Cardiac muscle cell (in vitro differentiated cells and primary cell): ENCODE measurements at places on chromosomes 7 and 10. TPM values are rescaled to one million over a fixed set of nuclear protein-coding genes. Genes with fewer than 3 reads are reported as not detected.

BAMBI gene
- 715 and 1,076 TPM in 2 replicates for polyA plus RNA-seq

TSPAN12 gene
- polyA plus RNA-seq: 7.0 and 9.3 TPM in 2 replicates

TLL2 gene
- polyA plus RNA-seq: 0.16 and 0.55 TPM in 2 replicates

MEIG1 gene
- polyA plus RNA-seq: 3.0 and 4.2 TPM in 2 replicates

TUBAL3 gene
- not detected in 2 replicates for polyA plus RNA-seq

FGF8 gene
- polyA plus RNA-seq: 1.8 and 3.1 TPM in 2 replicates

NPC1L1 gene
- not detected in 2 replicates for polyA plus RNA-seq

PHKG1 gene
- 0.44 and 0.72 TPM in 2 replicates for polyA plus RNA-seq
